Left kidney (tissue), 8 donors: ENCODE measurements at places on chromosomes 6 and 20. TPM values are rescaled to one million over a fixed set of nuclear protein-coding genes. Genes with fewer than 3 reads are reported as not detected.

DNA sequence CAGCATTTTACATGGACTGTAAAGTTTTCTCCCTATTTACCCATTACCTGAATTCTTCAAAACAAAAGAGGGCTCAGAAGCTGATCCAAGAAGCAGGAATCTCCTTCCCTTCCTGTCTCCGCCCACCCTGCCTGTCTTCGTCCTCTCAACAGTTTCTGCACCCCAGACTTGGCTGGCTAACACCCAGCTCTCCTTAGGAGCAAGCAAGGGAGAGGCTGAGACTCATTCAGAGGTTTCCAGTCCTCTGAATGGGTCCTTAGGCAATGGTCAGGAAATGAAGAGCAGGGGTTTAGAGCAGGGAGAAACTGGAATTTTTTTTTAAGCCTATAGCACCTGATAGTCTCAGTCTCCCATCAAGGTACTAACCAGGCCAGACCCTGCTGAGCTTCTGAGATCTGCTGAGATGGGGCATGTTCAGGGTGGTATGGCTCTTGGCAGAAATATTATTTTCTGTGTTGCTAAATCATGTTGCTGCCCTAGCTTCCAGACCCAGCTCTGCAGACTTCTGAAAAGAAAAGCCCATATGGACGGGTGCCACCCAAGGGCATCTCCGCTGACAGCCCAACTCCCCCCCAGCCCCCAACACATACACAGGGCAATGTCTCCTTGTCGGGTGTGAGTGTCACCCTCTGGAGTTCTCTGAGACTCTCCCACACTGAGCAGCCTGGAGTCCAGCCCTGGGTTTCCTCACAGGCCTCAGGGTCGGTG is 74.6 kb upstream of the CD93 start:
- no peak for DNase-seq

DNA sequence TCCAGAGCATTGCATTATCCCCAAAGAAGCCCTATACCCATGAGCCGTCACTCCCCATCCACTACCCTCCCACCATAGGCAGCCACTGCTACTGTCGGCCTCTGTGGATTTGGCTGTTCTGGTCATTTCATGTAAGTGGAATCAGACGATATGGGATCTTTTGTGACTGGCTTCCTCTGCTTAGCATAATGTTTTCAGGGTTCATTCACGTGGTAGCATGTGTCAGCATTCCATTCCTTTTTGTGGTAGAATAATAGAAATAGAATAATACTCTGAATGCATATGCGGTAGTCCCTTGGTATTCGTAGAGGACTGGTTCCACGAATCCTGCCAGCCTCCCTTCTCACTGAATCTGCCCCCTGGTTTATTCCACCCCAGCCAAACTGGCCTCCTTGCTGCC is 402.6 kb upstream of the SULF2 start:
- no peak for DNase-seq

- no peak for DNase-seq
Observed at GRCh38 chr6:25446830-25447569, 167.8 kb downstream of the CARMIL1 start.

GRCh38 chr20:8526610-8527009 is 394.5 kb downstream of the PLCB1 start:
- DNase-seq = no peak

DNA sequence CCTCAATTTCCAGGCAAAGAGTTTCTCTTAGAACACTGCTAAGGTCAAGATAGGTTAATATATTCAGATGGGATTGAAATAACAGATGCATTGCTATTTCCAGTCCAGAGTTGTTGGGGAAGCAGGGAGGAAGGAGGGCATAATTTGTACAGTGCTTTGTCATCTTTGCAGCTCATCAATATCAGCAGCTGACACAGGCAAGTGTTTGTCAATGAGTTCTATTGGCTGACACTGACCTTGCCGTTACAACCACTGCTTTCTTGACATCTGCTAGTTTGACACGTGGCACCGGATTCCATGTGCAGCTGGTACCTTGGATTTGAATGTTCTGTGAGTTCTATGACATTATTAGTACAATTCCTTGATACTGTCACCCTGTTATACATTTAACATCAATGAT is 28.0 kb upstream of the MLIP start:
- DNase-seq = no peak

DNA sequence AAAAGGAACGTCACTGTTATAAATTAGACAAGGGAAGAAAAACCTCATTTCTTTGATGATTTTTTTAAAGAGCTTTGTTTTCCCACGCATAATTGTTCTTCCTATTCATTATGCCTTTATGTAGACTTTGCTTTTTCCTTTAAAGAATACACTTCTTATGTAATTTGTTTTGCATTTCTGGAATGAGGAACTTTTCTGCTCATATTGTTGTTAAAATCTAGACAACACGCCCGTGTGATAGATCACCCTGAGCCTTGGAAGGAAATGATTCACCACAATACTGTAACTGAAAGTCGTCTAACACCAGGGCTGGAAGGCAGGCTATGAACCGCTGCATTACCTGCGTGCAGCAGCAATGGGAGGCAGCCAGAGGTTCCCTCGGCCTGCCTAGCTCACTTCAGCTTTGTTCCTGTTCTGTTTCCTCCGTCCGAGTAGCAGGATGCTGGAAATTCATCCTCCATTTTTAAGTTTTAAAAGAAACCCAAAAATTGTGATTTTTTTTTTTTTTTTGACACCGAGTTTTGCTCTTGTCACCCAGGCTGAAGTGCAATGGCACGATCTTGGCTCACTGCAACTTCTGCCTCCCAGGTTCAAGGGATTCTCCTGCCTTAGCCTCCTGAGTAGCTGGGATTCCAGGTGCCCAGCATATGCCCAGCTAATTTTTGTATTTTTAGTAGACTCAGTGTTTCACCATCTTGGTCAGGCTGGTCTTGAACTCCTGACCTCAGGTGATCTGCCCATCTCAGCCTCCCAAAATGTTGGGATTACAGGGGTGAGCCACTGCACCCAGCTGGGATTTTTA is 49.6 kb upstream of the ZNF217 start:
- DNase-seq = no peak

DNA sequence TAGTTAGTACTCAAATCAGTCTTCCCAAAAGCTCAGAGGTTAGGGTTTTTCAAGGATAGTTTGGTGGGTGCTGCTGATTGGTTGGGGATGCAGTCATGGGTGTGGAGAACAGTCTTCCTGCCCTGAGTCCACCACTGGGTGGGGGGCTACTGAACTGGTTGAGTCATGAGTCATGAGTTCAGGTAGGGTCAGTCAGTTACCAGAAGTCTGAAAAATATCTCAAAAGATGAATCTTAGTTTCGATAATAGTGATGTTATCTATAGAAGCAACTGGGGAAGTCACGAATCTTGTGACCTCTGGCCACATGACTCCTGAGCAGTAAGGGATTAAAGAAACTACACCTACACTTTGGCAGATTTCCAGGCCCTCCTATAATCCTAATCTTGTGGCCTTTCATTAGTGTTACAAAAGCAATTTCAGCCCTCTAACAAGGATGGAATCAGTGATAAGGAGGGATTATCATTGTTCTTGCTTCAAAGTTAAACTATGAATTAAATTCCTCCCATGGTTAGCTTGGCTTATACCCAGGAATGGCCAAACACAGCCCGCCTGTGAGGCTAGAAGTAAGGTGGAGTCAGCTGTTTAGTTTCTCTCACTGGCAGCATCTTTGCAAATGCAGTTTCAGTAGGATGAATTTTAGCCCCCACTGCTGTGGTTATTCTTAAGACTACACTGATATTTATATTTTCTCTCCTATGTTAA is 33.3 kb upstream of the NKAIN2 start:
- DNase-seq = no peak

GRCh38 chr6:24031496-24031895 is 94.5 kb upstream of the NRSN1 start:
- no peak for DNase-seq

GRCh38 chr6:166552600-166552999 is 33.9 kb downstream of the RAMACL start:
- DNase-seq = no peak

DNA sequence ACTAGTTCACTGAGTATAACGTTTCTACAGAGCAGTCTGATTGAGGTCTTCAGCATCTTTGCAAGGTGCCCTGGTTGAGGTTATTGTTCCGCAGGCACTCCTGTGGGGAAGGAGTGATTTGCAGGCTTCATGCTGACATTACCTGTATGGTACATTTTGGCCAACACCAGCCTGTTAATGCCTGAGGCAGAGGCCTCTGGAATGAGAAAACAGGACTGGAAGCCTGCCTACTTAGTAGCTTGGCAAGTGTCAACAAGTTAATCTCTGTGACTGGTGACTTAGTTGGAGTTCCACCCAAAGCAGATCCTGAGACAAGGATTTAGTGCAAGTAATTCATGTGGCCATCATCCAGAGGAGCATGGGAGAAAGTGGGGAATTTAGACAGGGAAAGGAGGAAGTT is 24.6 kb downstream of the MAS1 start:
- DNase-seq = no peak

- no peak for DNase-seq
Observed at GRCh38 chr20:2754424-2754823, 46.0 kb downstream of the CPXM1 start.

GRCh38 chr6:35154262-35154661 is 13.1 kb upstream of the TCP11 start:
- no peak for DNase-seq

DNA sequence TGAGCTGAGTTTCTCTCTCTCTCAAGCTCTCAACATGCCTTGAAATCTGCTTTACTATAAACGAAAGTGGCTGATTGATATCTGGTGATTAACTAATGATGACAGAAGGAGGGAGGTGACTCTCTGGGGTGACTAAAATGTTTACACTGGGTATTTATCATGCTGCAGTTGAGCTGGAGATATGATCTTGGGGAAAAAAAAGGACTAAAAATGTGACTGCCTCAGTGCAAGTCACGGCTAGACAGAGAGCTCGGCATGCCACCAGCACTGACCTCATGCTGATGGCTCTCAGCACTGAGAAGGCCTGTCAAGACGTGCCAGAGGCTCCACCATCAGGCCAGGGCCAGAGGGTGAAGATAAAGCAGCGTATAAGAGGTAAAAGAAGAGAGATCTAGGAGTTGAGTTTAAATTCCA is 103.1 kb upstream of the SPACA1 start:
- no peak for DNase-seq

GRCh38 chr6:150528648-150529285 is 70.9 kb upstream of the PLEKHG1 start:
- peak; percentile 81 for DNase-seq

DNA sequence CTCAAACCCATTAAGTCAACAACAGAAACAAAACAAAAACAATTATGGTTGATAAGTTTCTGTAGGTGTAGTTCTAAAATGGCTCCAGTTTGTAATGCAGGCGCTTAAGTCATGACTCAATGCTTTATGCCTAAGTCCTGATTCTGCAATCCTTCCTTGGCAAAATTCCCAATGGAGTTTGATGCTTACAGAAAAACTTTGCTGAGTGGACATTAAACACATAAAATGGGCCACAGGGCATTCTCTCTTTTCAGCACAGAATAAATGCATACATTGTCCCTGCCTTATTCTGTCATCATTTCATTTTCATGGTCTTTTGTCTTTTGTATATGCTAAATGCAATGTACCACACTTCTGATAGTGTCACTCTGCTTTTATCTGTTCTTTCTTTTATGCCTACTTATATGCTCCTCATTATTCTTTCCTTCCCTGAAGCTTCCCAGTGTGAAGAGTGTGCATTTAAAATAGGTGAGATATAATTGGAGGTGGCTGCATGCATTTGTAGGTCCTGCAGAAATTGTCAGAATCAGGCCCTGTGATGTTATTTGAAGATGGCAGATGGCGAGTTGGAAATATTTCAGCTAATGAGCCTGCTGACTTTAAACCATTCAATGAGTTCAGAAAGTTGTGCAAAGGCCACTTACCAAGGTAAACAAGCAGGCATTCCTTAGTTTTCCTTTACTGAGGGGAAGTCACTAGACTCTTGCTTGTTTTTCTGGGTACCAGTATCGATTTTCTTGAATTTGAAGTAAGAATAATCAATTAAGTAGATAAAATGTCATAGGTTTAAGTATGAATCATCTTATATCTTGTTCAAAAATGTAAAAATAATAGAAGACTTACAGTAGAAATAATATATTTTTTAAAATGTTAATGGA is 313.1 kb downstream of the TRDN start:
- no peak for DNase-seq

GRCh38 chr6:102149191-102149590 is 755.7 kb downstream of the GRIK2 start:
- no peak for DNase-seq

DNA sequence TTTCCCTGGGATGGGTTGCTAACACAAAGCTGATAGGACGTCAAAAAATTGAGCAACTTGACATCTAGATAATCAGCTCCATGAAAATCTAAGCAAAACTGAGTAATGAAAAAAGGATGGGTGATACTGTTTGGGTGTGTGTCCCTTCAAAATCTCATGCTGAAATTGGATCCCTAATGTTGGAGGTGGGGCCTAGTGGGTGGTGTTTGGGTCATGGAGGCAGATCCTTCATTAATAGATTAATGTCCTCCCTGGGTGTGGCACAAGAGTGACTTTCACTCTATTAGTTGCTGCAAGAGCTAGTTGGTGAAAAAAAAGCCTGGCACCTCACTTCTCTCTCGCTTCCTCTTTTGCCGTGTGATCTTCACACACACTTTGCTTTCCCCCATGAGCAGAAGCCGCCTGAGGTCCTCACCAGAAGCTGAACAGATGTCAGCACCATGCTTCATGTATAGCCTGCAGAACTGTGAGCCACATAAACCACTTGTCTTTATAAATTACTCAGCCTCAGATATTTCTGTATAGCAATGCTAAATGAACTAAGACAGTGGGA is 160.9 kb downstream of the FRK start:
- DNase-seq = no peak

- DNase-seq = no peak
Observed at GRCh38 chr20:63756648-63756991, 17.0 kb downstream of the SLC2A4RG start.

- no peak for DNase-seq
Observed at GRCh38 chr6:29953001-29953441, 10.7 kb downstream of the HLA-A start.

GRCh38 chr20:15235471-15236198 is 898.2 kb upstream of the FLRT3 start:
- no peak for DNase-seq

DNA sequence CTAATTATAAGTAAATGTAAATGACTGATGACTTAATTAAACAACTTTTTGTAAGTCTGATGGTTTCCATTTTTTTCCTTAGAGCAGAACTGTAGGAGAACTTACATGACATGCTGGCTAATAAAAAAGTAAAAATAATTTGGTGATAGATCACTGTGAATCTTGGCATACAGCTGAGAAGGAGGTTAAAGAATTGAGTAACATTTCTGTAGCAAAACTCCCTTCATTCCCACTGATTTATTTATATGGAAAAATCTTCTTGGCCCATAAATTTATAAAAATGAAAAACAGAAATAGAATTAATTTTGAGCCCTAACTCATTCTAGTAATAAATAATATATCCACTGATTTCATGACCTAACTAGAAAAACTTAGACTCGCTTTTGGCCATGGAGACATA is 48.1 kb downstream of the SLC22A3 start:
- DNase-seq = no peak

- DNase-seq = no peak
Observed at GRCh38 chr6:117423754-117424153, 2.0 kb downstream of the ROS1 start.

GRCh38 chr6:157157258-157157657 is 166.1 kb downstream of the TMEM242 start:
- DNase-seq = no peak

TBC1D32 gene
- polyA plus RNA-seq = 18.7 TPM

GSTA2 gene
- polyA plus RNA-seq = 0.71 TPM

TMC2 gene
- 0.50 TPM for polyA plus RNA-seq

SRMS gene
- polyA plus RNA-seq = not detected

MYT1 gene
- polyA plus RNA-seq = 0.33 TPM

IL17F gene
- polyA plus RNA-seq = 0.40 TPM

ZNFX1 gene
- polyA plus RNA-seq = 17.7 TPM

OPRL1 gene
- 1.1 TPM for polyA plus RNA-seq

FHL5 gene
- polyA plus RNA-seq = 0.27 TPM

HMGCLL1 gene
- 3.3 TPM for polyA plus RNA-seq

IL17A gene
- polyA plus RNA-seq = not detected

FAM229B gene
- 40.6 TPM for polyA plus RNA-seq

C20orf202 gene
- 0.43 TPM for polyA plus RNA-seq
